ENCODE measurements at places on chromosomes 4 and X.

DNA sequence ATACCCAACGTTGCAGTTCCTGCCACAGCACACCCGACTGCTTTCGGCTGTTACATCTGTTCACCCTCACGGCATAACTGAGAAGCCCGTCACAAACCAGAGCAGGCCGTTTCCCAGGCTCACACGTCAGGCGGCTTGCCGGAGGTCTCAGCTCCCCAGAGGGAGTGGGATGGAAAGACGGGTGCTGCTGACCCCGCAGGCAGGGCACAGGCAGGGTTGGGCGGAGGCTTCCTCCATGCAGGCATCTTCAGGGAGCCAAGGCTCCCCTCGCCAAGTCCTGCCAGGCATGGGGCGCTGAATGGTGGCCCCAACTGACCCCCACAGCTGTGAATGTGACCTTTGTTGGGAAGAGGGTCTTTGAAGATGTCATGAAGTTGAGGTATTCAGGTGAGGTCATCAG is 57.5 kb downstream of the ACOX3 start:
- DNase-seq, result no peak

- no peak for DNase-seq
Observed at GRCh38 chrX:131067846-131068745, 9.9 kb downstream of the ARHGAP36 start.

- DNase-seq, result no peak
Observed at GRCh38 chr4:108454227-108454626, 166.1 kb upstream of the RPL34 start.

GRCh38 chrX:99795495-99795894 is 614.6 kb downstream of the PCDH19 start:
- no peak for DNase-seq

DNA sequence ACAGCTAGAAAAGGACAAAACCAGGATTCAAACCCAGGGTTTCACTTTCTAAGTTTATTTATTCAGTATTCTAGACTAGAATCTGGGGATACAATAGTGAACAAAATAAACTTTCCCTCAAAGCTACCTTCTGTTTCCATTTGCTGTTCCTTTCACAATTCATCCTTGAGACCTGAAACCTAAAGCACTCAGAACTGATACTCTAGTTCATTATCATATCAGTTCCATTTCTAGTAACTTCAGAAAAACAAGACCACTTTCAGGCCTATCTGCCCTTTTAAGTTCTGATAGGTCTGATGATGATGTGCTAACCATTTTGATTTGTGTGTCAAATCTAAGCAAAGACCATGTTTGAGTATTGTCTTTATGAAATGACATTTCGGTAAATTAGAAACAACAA is 7.8 kb upstream of the XK start:
- DNase-seq, result no peak
